ENCODE measurements at places on chromosomes 5 and 9.
A peak's percentile ranks its signal among the peaks of the same experiment; 100 is the strongest.

DNA sequence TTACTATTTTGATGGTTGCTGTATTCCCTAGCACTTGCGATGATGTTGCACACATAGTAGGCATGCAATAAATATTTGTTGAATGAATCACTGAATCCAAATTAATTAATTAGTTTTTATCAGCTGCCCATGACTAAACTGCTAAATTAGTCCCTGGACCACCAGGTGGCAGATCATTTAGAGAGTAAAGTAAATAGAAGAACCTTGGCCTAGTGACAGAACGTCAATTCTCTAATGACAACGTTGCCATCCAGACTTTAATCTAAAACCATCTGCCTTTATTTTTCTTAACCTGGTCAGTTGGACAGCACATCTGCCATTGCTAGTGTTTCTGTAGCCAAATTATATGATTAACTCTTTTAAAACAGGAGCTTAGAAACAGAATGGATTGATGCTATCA is 457.5 kb downstream of the KIF4B start:
- no peak for DNase-seq

- no peak for DNase-seq
Measured at GRCh38 chr9:12464910-12465512, 228.2 kb upstream of the TYRP1 start.

GRCh38 chr5:9681706-9682105 is 51.6 kb upstream of the TAS2R1 start:
- no peak for DNase-seq

DNA sequence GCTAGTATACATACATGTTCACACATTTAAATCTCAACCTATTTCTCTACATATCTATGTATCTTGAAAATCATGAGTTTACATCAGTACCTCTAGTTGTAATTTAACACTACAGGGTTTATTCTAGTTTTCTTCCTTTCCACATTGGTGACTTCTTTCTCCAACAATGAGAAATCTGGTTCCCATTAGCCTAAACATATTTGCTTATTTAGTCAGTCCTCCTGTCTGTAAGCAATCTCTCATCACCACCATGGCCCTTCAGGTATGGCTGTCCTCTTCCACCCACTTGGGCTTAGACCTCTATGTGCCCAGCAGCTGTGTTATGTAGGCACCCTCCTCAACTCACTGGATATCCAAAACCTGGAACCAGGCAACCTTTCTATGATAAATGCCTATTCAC is 8.0 kb upstream of the SPATA31D1 start:
- no peak for DNase-seq

DNA sequence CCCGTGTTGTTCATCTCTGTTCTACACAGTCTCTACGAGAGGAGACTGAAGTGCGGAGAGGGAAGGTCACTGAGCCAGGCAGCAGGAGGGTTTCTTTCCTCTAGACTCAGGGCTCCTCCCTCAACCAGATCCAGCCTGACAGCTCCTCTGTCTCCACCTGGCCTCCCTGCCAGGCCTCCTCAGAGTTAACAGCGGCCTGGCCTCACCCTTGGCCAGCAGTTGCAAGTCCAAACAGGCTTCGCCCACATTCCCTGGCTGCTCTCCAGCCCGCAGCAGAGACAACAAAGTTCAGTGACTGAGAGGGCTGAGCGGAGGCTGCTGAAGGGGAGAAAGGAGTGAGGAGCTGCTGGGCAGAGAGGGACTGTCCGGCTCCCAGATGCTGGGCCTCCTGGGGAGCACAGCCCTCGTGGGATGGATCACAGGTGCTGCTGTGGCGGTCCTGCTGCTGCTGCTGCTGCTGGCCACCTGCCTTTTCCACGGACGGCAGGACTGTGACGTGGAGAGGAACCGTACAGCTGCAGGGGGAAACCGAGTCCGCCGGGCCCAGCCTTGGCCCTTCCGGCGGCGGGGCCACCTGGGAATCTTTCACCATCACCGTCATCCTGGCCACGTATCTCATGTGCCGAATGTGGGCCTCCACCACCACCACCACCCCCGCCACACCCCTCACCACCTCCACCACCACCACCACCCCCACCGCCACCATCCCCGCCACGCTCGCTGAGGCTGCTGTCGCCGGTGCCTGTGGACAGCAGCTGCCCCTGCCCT is at the start of gene HRCT1:
Gene HRCT1, plus strand, starts transcription at position 291 of the 768 bp plus-strand sequence. Its CDS starts 86 bp downstream, at position 377.
- peak; percentile 90 for DNase-seq

DNA sequence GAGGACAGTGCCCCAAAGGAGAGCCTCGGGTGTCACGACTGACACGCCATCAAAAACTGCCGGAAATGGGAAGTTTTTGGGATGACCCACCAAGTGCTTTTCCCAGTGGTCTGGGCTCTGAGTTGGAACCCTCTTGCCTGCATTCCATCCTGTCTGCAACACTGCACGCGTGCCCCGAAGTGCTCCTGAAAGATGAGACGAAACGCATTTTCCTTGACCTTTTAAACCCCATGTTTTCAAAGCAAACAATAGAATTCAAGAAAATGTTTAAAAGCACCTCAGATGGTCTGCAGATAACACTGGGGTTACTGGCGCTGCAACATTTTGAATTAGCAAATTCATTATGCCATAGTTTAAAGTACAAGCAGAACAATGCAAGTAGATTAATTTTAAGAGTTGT is 92.9 kb downstream of the ANKRD18A start:
- DNase-seq = no peak

GRCh38 chr9:119091074-119091473 is 278.2 kb downstream of the BRINP1 start:
- DNase-seq = no peak

- DNase-seq = no peak
Measured at GRCh38 chr9:87547671-87548081, 50.0 kb downstream of the DAPK1 start.

DNA sequence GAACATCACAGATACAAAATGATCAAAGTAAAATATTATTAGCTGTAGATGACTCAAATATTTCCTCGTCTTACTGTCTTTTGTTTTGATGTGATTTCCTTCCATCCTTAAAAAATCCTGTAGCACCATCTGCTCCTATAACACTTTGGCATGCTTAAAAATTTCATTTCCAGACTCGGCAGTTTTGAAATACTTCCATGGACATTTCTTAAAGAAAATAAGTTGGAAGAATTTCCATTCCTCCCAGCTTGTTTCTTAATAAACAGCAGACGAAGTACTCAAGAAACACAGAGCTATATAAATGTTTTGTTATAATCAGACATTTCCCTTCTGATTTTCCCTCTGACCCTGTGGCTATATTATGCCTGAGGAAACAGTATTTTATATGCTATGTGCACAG is 41.2 kb upstream of the SVEP1 start:
- DNase-seq = no peak

DNA sequence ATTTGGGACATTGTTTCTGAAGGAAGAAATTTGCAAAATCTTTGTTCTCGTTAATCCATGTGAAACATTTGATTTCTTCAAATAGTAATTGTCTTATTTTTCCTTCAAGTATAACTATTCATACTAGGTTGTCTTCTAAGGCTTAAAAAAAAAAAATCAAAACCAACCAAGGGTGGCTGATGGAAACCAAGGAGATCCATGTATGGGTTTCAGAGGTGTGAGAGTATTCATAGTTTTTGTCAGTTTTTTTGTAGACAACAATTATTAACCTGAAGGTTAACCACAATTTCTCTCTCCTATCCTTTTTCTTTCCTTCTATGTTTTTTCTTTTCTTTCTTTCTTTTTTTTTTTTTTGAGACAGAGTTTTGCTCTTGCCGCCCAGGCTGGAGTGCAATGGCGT is 35.4 kb downstream of the KDM4C start:
- no peak for DNase-seq

- DNase-seq = no peak
Measured at GRCh38 chr5:132315529-132316067, 21.4 kb downstream of the SLC22A4 start.

- DNase-seq = no peak
Measured at GRCh38 chr5:173848986-173849596, 39.1 kb upstream of the CPEB4 start.

DNA sequence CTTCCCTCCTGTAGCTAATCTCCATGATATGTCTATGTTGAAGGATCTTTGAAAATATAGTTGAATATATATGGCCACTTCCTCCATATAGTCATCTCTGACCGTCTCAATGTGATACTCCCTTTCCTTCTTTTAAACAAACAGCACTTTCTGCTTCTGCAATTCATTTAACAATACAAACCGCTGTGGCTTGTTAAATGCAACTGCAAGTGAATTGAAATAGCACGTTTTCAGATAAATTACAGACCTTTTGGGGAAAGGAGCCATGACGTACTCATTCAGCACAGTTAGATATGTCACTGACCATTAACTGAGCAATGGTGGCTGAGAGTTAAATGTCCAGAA is 82.5 kb downstream of the FBXO38 start:
- no peak for DNase-seq

DNA sequence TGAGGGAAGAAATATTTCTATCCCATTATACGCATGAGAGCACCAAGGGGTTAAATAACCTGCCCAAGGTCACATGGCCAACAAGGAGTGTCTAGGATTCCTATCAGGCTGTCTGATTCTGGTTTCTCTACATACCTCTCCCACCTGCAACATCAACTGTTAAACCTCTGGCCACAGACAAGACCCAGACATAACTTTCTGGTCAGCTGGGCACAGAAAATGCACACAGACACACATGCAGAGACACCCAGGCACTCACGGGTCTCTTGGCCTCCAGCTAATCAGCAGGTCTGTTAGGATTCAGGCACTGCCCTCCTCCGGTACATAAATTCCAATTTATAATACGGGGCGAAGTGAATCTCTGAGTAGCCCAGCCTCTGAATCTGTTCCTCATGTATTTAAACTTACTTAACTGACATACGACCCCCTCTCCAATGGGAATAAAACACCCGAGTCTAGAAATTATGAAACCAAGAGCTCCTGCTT is 1.5 kb downstream of the SEPTIN8 start:
- DNase-seq = no peak

- no peak for DNase-seq
Measured at GRCh38 chr9:122058051-122058450, 35.1 kb downstream of the TTLL11 start.

GRCh38 chr5:83220331-83220730 is 143.0 kb downstream of the XRCC4 start:
- no peak for DNase-seq

- DNase-seq = no peak
Measured at GRCh38 chr5:24059006-24059405, 551.6 kb downstream of the PRDM9 start.

DNA sequence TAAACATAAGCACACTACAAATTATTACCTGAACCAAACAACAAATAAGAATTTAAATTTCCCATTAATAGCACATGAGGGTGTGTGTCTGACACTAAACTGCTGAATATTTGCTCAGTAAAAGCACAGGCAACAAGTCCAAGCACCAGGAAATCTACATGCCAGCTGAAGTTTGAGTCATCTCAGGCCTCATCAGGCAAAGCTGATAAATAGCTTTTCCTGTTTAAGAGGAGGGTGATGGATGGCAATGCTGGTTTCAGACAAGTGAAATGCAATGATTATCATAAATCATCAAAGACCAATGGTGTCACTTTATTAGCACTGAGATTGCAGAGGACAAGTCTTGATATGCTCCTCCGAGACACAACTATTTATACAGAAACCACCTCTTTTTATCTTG is 1668.0 kb upstream of the C9orf72 start:
- no peak for DNase-seq

DNA sequence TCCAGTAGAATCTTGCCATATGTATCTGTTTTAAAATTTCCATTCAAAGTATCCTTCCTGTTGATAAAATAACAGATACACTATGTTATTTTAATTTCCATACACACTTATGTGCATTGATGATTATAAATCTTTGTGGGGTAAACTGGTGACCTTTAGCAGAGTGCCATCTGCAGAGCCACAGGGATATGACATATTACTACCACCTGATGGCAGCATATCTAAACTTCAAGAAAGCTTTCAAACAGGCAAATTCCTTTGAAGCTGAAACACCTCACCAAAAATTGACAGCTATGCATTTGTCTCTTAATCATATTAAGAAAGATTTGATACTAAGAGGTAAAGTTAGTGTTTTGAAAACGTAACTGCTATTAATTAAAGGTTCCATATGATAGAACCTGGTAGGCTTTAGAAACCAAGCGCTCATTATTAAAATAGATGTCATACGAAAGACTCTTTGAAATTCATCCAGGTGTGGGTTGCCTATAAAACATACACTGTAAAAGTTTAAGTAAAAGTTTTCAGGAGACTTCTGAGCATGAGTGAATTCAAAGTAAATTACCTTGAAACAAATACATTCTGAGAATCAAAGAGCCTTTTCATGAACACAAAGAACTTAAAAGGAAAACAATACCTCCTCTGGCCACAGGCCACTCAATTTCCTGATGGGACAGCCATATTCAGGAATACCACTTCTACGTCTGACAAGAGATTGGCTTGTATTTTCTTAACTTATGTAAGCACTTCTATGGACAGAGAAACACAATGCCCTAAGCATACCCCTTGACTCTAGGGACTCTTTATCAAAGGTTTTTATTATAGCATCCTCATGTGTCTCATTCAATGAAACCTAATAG is 93.3 kb downstream of the KIAA0825 start:
- DNase-seq = no peak

- peak; percentile 5 for DNase-seq
Measured at GRCh38 chr5:60700416-60700757, 421 bp upstream of the DEPDC1B start.

DNA sequence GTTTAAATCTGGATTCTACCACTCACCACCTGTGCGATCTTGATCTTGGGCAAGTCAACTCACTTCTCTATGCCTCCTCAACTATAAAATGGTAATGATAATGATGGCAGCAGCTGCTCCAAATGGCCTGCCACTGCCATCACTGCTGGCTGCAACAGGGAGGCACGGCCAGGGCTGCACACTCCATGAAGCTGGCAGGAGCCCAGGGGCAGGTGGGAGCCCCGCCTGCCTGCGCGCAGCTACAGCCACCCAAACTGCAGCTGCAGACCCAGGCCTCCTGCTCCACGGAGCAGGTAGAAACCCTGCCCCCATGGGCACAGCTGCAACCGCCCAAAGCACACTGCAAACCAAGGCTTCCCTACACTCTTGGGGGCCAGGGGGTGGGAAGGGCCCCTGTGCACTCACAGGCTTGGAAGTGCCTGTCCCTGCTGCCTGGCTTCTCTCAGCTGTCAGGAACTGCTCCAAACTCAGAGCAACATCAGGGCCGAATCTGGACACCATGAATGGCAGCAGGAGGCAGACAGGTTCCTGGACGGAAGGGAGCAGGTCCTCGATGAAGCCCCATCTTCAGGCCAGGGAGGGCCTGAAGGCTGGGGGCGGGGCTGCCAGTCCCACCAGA is 57.6 kb downstream of the PRELID2 start:
- DNase-seq = no peak

DNA sequence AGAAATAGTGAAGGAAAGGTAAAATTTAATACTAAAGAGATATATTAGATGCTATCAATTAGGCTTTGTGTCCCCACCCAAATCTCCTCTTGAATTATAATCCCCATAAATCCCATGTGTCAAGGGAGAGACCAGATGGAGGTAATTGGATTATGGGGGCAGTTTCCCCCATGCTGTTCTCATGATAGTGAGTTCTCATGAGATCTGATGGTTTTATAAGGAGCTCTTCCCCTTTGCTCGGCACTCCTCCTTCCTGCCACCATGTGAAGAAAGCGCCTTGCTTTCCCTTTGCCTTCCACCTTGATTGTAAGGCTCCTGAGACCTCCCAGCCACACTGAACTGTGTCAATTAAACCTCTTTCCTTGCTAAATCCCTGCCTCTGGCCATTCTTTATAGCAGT is 697.0 kb upstream of the RGMB start:
- no peak for DNase-seq
